Activated T-cell treated with anti-CD3 and anti-CD28 coated beads for 48 hours (primary cell): ENCODE measurements at places on chromosomes 13 and 19.

- DNase-seq: no peak
Measured at GRCh38 chr19:49309087-49309486, 15.9 kb downstream of the SLC6A16 start.

- no peak for DNase-seq
Measured at GRCh38 chr13:44271473-44271872, 102.2 kb upstream of the SERP2 start.

- DNase-seq: no peak
Measured at GRCh38 chr19:5078182-5078581, 109.3 kb downstream of the KDM4B start.

- DNase-seq: no peak
Measured at GRCh38 chr13:50697746-50698539, 145.5 kb downstream of the DLEU7 start.

- DNase-seq: no peak
Measured at GRCh38 chr13:41680900-41681299, 223.6 kb downstream of the RGCC start.

DNA sequence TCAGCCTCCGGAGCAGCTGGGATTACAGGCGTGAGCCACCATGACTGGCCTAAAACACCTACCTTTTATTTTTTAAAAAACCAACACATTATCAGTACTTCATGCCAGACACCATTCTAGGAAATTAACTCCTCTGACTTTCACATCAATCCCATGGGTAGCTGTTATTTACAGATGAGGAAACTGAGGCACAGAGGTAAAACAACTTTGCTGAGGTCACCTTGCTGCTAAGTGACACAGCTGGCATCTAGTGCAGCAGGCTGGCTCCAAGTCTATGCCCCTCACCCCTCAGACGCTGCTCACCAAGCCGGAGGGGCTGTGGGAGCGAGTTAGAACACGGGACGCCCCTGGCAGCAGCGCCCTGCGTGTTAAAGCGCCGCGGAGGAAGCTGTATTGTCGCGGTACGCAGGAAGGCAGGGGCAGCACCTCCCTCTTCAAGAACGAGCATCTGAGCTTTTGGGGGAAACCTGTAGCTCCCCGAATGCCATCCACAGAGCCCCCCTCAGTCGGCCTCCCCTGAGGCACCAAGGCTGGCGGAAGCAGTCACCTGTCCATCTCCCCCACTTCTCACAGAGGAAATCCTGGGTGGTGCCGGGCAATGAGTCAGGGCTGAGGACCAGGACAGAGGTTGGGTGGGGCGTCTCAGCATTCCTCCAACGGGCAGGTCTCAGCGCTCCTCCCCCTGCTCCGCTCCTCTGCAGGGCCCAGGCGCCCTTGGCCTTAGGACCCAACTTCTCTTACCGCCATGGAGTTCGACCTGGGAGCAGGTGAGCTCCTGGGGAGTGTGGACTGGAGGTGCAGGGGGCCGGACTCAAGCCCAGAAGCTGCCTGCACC is at the start of gene C19orf33:
Gene C19orf33 (plus strand): TSS at position 735 of the 835 bp plus-strand sequence. CDS start 11 bp downstream, at position 746.
- no peak for DNase-seq

DNA sequence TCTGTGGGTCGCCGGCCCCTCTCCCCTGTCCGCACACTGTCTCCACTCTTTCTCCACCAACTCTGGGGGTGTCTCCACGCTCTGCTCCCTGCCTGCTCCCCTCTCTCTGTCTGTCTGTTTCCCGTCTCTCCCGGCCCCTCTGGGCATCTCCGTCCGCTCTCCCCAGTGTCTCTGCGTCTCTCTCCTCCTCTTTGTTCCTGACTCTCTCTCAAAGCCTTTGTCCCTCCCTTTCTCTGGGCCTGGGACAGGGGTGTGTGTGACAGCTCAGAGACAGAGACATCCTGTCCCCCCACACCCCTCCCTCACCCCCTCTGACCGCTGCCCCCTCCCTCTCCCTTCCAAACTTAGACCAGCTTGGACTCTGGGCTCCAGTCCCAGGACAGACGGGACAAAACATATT is 668 bp upstream of the SBK3 start:
- DNase-seq: no peak

DNA sequence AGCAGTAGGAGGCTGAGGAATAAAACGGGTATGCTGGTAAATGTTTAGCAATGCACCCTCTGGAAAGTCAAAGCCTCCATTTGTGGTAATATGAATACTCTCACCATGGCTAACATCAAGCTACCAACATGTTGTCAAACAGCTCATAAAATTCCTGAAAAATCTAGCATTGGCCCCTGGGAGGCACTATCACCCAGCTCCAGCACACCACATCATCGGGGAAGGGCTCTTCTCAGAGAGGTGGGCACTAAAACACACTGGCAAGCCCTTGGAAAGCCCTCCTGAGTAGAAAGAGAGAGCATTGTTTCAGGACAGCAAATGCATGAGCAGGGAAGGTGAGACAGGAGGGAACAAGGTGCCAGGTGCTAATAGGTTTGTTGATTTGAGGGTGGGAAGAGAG is 53.9 kb upstream of the FLT1 start:
- DNase-seq: no peak

DNA sequence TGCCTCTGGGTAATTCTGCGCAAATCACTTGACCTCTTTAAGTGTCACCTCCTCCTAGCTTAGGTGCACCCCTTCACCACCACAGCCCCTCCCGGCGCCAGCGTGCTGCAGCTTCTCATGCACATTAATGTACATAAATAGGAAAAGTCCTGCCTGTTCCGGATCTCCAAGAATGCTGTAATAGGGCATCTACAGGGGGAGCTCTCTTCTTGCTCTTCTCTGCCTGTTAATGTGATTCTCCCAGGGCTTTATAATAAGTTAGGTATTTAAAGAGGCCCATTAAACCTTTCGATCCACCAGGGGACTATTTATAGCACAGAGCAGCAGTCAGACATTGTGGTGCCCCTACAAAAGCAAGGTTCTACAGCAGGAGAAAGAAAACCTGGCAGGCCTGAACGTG is 35.3 kb downstream of the SOX1 start:
- no peak for DNase-seq

DNA sequence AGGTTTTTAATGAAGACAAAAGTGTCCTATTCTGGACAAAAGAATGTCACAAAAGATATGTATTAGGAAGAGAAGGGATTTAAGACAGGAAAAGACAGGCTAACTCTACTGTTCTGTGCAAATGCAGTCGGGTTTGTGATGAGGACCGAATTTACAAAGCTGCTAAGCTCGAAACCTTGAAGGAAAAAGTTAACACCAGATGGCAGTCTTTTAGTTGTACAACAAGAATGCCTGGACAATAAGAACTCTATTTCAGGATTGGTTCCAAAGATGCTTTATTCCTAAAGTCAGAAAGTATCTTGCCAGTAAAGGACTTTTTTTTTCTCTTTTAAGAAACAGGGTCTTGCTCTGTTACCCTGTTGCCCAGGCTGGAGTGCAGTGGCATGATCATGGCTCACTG is 51.1 kb downstream of the HS6ST3 start:
- DNase-seq: no peak

GRCh38 chr19:11227195-11227886 is 12.1 kb upstream of the ANGPTL8 start:
- no peak for DNase-seq

GRCh38 chr19:17529239-17530158 is 18.1 kb downstream of the PGLS start:
- no peak for DNase-seq

DNA sequence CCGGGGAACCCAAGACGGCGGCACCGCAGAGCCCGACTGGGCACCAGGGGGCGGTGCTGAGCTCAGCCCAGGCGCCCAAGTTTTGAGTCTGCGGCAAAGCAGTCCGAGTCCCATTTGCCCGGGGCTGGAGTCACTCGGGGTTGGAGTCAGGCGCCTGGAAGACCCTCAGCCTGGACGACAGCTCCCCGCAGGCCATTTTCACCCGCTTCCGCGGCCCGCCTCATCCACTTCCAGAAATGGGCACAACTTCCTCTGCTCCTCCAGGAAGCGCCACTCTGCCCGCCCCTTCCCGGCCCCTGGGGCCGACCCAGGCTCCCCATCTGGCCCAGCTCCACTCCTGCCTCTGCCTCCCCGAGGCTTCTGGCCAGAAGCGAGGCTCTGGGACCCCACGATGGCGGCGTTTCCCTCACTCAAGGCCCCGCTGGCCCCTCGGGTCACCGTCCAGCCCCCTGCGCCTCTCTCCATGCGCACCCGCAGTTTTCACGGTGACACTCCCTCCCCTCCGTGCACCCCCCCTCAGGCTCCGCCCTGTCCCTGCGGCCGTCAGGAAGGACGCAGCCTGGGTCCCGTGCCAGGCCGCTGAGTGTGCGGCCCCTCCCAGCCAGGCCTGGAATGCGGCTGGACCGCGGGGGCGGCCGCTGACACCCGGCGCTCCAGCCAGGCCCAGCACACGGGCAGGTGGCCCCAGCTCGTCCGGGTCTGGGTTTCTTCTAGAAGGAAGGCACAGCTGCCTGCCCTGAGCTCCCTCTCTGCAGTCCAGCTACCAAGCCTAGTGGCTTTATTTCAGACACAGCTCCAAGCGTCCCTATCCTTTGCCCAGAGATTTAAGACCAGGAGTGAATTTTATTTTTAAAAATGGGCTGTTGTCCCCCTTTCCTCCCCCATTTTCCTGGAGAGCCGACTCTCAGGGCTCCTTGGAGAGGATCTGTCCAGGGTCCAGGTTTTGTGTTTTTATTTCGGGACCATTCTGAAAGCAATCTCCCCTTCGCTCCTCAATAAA is 4.7 kb downstream of the SERTAD1 start:
- DNase-seq: peak; percentile 70

DNA sequence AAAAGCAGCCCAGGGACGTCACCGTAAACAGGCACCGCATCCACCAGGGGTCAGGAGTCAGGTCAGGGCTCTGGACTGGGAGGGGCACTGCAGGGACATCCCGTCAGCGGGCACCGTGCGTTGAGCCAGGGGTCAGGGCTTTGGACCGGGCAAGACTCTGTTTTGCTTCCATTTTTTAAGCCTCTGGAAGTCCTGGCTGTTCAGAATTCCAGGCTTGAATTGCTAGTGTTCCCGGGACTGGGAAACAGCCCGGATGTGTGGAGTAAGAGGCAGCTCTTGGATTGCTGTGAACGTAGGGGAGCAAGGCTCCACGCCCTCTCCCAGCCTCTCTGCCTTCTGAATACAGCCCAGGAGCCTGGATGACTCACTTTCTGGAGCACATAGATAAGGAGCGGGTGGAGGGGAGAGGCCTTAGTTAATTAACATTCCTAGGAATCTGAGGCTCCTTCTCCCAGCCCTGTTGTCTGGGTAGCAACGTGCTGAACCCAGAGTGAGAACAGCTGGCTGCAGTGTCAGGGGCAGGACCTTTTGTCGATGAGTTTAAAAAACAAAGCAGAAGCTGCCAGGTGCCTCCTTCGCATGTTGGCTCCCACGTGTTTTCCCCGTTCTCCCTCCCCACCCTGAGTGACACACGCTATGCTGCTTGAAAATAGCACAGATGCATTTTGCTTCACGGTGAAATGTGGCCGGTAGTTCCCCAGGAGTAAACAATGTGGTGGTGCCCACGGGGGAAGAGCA is 21.9 kb downstream of the ATP11A start:
- DNase-seq: no peak

GRCh38 chr19:49065905-49066512 is 1.4 kb upstream of the NTF4 start:
- no peak for DNase-seq

- DNase-seq: no peak
Measured at GRCh38 chr13:26853323-26853722, 92.7 kb upstream of the GPR12 start.

DNA sequence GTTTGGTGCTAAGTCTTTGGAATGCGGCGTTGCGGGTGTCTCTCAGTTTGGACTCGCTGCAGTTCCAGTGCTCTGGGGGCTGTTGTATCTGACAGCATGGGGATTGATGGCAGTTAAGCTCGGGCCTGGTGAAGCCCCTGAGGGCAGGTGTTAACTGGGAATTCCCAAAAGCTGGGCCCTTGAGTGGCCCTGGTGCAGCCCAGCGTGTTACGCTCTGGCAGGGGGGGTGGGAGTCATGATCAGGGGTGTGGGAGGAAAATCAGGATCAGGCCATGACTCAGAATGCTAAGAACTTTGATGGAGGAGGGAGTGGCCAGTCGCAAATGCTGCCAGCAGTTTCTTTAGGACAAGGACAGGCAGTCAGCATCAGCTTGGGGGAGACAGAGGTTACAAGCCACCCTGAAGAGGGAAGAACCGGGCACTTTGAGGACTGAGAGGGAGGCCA is 19.6 kb downstream of the AP2A1 start:
- DNase-seq: no peak

DNA sequence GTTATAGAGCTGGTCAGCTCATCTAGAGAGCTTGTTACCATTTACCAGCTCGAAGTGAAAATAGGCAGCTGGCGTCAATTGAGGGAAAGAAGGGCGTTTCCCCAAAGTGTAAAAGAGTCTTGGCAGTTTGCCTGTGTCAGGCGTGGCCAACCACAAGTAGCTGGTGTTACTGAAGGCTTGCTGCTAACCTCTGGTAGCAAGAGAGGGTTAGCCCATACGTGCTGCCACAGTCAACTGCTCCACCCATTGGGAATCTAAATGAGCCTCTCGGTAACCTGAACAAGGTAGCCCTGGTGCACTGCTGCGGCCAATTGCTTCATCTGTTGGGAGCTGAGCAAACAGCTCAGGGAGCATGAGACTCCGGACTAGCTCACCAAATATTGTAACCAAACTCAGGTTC is 314.9 kb upstream of the SLITRK5 start:
- no peak for DNase-seq

DNA sequence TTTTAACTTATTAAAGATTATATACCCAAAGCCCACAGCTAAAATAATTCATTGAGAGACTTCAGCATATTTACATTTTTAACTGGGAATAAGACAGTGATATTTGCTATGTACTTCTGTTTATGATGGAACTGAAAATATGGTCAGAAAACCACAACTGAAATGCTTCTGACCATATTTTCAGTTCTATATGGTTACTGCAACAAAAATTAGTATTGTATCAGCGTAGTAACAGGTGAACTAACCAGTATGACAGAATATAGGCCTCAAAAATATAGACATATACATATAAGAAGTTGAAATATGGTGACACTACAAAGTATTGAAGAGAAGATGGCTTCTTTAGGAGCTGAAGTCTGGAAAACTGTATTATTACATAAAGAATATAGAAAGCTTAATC is 857.4 kb downstream of the OLFM4 start:
- no peak for DNase-seq

- no peak for DNase-seq
Measured at GRCh38 chr19:53511933-53512374, 26.0 kb upstream of the ZNF331 start.

DNA sequence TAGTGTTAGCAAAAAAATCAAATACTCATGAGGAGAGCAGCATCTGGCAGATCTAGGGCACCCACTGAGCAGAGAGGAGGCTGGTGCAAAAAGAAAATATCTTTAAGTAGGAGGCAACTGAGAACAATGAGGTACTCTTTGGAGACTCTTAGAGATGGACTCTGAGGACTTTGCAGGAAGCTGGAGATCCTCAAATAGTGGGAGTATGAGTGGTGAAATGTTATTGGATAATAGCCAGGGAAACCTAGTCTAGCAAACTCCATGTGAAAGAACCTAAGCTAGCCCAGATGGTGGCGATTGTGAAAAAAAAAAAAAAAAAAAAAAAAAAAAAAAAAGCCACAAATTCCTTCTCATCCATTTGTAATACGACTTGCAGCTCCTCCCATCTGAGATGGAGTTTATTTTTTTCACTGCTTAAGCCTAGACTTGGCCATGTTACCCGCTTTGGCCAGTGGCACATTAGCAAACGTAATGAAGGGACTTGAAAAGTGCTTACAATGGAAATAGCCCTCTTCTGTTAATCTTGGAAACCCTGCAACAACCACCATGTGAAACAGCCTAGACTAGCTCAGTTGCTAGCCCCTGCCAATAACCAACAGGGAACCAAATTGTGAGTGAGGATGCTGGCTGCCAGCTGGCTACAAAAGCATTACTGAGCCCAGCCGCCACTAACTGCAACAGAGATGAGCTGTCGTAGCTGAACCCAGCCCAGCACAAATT is 476.2 kb downstream of the KLF12 start:
- DNase-seq: no peak

GRCh38 chr19:15048885-15049541 is at the start of gene CASP14:
TSS of gene CASP14 (plus strand) at chr19:15049480. CDS start at chr19:15052252, 2,772 bp downstream.
- no peak for DNase-seq
